ENCODE measurements at places on chromosomes 6 and 20.
A peak's percentile ranks its signal among the peaks of the same experiment; 100 is the strongest.

DNA sequence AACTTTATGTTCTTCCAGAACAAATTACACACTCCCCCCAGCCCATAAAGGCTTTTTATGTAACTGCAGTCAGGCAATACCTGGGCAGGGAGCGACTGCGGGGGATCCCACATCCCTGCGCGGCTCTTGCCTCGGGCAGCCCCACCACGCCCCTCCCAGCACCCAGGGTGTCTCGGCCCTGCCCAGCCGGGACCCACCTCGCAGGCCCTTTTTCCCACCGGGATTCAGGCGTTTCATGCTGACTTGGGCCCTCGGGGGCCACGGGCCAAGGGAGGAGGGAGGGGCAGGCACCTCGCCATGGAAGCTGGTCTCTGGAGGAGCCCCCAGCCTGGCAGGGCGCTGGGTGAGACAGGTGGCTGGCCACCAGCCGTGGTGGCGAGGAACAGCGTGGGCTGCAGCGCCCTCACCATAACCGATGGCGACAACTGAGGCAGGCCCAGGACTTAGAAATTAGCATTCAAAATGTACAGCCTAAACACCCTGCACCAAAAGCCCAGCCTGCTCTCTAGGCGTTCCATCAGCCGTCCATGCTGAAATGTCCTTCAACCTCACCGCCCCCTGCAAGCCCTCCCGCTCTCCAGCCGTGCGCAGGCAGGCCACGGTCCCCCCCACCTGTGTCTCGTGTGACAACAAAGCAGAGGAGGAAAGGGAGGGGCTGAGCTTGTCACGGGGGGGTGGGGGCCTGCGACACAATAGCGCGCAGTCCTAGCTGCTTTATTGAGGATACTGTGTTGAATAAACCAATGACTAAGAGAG, 15.1 kb upstream of the FOXC1 start:
- no peak for DNase-seq

- DNase-seq, result peak; percentile 81
Observed at GRCh38 chr6:11429577-11429976, 108.0 kb upstream of the TMEM170B start.

GRCh38 chr6:75802366-75802765, 53.3 kb downstream of the MYO6 start:
- peak; percentile 50 for DNase-seq

DNA sequence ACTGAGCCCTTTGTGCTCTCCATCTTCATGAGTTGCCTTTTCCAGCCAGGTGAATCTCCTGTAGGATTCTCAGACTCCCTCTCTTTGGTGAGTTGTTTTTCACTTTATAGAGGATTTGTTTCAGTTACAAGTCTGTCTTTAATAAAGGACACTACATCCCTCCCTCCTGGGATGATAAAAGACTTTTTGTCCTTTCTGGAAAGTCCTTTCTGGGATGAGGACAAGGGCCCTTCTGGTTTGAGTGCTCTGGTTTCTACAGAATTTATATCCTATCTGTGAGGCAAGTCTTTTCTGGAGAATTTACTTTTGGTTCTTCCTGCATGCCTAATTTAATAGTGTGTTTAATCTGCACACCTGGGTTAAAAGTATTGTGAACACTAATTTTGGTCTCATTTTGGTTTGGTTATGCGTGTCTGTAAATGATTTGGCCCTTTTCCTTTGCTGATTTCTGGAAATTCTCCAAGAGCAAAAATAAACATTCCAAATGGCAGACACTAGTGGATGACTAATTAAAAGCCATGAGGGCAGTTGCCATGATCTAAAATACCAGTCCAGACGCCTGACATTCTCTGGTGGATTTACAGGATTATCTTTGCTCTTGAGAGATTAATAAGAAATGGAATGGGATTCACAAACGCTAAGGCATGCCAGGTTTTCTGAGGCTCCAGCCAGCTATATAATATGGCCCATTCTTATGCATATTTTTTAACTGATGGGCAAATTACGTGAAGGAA, 44.8 kb downstream of the TCP11 start:
- peak; percentile 83 for DNase-seq

DNA sequence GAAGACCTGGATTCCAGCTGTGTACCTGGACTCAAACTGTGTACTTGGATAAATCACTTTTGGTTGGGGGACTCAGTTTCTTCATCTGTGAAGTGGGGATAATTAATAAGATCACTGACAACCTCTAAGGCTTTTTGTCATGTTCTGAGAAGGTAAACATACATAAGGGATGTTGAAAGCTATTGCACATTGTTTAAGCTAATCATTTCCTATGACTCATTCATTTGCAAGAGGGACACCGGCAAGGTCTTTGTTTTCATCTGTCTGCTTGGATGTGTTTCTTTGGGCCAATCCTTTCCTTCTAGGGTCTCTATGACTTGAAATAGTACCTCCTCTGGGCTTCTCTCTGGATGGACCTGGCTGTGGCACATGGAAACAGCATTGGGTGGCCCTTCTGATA, 6.8 kb downstream of the PROKR2 start:
- DNase-seq, result no peak

GRCh38 chr6:63521475-63522210, 50.6 kb upstream of the LOC128125822 start:
- no peak for DNase-seq

DNA sequence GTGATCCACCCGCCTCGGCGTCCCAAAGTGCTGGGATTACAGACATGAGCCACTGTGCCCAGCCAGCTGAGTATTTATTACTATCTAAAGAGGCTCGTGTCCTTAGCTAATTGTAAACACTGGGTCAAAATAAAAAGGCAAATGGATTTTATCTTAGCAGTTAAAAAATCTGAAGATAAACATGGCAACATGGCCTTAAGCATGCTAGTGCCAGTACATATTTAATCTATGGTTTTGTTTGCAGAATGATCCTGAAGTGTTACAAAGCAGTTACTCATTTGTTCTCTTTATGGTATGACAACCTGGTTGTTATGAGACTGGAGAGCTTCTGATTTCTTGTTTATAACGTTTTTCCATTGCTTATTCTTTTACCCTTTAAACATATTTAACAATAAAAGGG, 3.9 kb upstream of the KIAA0408 start:
- no peak for DNase-seq

- no peak for DNase-seq
Observed at GRCh38 chr6:10659699-10660348, 34.6 kb downstream of the C6orf52 start.

All from astrocyte of the hippocampus (primary cell).